ENCODE measurements at places on chromosomes 12 and 14.
A peak's percentile ranks its signal among the peaks of the same experiment; 100 is the strongest.

DNA sequence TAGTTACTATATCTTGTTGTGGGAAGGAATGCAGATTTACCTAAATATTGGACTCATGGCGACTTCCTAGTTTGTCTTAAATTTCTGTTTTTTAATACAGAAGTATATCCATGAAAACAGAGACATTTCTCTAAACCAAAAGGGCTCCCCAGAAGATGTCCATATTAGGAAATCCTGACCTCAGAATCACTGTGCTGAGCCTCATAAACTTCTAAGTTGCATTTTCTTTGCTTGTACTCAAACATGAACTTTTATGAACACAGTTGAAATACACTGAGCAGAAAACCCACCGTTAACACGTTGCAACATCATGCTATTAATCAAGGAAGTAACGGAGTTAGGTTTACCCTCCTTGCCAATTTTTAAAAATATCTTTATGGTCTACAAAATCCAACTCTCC lies 42.9 kb upstream of the NR2C1 start:
- DNase-seq, result no peak

DNA sequence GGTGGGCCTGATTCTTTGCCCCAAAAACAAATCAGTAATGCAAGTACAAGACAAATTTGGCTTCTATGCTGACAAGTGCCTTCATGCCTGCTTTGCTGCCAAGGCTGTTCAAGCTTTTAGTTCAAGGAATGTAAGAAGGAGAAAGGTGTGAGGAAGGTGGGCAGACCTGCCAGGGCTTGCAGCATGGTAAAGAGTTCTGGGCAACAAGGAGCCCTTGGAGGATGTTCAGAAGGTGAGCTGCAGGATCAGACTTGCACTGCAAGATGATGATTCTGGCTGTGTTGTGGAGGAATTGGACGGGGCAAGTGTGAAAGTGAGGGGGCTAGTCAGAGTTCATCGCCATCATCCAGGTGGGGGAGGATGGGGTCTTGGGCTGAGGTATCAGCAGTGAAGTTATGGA lies 167.9 kb downstream of the NUAK1 start:
- DNase-seq, result no peak

DNA sequence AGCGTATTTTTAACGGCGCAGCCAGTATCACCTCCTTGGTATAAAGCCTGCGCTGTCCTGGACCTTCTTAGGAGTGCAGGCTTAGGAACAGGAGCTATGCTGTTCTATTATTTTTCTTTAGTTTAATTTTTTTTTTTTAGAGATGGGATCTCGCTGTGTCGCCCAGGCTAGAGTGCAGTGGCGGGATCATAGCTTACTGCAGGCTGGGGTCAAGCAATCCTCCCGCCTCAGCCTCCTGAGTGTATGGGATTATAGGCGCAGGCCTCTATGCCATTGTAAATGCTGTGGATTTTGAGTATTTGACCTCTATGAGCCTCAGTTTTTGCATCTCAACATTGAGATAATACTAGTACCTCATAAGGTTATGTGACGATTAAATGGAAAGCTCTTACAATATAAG lies 4.1 kb downstream of the OR10AD1 start:
- DNase-seq, result no peak

DNA sequence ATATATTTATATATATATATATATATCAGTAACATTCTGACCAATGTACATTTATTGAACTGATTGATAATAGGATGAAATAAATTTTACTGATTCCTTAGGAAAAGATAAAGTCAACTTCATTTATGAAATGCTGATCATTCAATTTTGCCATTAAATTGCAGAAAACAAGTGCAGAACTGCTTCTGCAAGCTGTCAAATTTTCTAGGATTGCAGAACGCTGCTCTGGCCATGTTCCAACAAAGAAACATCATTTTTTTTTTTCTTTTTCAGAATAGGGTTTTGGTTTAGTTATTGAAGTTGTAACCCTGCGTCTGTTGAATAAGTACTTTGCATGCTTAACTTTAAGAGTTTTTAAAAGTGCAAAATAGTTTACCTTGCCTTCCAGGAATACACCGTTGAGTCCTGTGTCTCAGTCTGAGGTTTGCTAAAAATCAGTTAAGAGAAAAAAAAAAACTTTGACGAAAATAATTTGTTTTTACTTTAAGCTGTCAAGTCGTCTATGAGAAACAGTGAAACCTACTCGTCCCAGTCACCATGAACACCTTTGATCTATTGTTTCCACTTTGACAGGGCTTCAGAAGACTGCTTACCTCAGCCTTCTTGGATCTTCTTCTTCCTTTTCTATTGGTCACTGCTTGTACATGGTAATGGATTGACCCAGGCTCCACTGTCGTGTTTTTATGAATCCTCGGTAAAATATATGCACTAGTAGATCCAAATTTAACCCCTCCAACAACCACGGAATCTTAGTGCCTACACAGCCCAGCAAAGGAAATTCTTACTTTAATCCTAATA lies at the start of gene KERA:
Gene KERA (minus strand): TSS at position 657 of the 798 bp plus-strand sequence. CDS start 1,743 bp downstream, outside the sequence.
- DNase-seq, result no peak

DNA sequence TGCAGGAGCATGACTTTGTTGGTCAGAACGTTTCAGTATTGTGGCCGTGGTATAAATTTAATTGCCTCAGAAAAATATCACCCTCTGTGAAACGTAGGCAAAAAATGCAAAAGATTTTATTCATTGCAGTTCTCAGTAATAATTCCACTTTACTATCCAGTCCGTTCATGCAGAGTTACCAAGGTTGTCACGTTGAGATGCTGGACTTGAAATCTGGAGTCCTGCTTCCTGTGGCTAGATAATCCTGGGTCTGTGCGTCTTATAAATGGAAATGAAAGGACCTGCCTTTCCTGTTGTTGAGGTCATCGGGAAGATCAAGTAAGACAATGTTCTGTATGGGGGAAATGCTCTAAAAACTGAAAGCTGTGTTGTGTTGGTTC lies 1.3 kb upstream of the AVPR1A start:
- DNase-seq, result no peak

- DNase-seq, result no peak
Observed at GRCh38 chr12:95319694-95320331, 102.2 kb downstream of the VEZT start.

DNA sequence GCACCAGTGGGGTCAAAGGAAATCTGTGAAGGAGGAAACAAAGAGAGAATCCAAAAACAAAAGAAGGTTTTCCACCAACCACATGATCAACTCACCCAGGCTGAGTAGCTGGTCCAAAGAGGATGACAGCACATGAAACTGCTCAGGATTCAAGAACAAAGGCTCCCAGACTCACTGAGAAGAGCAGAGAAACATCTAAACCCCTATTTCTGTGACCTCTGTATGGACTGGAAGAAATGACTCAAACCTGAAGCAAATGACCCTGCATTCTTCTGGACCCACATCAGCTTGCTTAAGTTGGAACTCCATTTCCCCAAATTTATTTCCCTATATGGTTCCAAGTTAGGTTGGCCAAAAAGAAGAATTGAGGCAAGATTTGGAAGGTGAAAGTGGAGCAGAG lies 26.3 kb downstream of the TC2N start:
- DNase-seq, result no peak

GRCh38 chr12:117842630-117843029 lies 126.2 kb downstream of the KSR2 start:
- no peak for DNase-seq

- DNase-seq, result no peak
Observed at GRCh38 chr14:104388011-104388521, 191.5 kb upstream of the C14orf180 start.

DNA sequence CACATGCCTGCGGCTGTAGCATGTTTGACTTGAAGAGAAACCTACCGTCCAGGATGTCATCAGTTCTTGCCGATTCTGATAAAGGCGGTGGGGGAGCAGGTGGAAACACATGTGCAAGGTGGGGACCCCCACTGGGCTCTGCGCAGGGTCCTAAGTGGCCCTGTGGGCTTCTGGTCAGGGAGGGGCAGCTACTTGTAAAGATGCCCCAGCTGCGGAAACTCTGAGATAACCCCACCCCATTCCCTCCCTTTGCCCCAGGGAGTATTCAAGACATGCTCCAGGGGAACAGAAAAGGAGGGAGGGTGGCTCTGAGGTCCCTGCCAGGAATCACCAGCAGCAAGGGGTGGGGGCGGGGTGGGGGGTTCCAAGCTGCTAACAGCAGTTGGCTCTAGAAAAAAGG lies 67.6 kb downstream of the PIWIL1 start:
- no peak for DNase-seq

- no peak for DNase-seq
Observed at GRCh38 chr14:74549588-74549987, 56.0 kb downstream of the ISCA2 start.

DNA sequence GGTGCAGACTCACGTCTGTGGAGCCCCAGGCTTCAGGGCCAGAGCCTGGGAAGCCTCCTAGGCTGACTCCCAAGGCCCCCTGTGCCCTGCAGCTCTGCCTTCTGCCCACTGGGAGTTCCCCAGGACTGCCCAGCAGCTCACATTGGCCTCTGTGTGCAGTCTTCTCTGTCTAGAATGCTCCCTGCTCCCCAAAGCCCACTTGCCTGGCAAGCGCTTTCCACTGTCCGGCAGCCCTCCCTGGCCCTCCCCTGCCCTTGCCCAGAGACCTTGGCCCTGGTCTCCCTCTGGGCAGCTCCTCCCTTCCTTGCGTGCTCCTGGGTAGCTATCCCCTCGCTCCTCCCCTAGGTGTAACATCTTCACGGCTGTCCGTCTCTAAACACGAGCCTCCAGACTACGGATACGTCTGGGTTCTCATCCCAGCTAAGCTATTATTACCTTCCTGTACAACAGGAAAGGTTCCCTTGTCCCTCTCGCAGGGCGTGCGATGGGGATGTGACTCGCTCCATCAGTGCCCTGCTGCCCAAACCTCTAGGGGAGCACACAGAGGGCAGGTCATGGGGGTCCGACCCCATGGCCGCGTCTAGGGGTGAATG lies 325.5 kb upstream of the RTL1 start:
- DNase-seq, result no peak

DNA sequence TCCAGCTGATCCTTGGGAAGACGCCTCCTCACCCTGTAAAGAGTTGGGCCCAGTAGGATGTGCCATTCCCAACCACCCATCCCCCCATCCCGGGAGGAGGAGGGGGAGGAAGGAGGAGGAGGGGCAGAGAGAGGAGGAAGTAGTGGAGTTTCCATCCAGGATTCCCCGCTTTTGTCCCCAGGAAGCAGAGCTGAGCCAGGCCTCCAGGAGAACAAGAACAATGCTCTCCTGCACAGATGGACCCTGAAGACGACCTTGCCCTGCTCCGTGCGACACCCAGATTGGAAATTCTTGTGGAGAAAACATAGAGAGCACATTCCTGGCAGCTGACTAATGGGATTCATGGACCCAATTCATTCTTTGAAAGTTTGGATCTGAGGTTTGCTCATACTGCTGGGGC lies 132.3 kb upstream of the CRY1 start:
- DNase-seq, result no peak

DNA sequence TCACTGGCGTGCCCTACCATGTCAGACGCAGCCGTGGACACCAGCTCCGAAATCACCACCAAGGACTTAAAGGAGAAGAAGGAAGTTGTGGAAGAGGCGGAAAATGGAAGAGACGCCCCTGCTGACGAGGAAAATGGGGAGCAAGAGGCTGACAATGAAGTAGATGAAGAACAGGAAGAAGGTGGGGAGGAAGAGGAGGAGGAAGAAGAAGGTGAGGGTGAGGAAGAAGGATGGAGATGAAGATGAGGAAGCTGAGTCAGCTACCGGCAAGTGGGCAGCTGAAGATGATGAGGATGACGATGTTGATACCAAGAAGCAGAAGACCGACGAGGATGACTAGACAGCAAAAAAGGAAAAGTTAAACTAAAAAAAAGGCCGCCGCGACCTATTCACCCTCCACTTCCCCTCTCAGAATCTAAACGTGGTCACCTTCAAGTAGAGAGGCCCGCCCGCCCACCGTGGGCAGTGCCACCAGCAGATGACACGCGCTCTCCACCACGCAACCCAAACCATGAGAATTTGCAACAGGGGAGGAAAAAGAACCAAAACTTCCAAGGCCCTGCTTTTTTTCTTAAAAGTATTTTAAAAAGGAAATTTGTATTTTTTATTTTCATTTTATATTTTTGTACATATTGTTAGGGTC lies 13.2 kb downstream of the TRIP11 start:
- DNase-seq, result peak; percentile 4

GRCh38 chr12:79114896-79115295 lies 250.3 kb downstream of the SYT1 start:
- no peak for DNase-seq

GRCh38 chr12:115941362-115941761 lies 336.1 kb downstream of the MED13L start:
- DNase-seq, result no peak

GRCh38 chr14:101518611-101519473 lies 42.5 kb upstream of the DIO3 start:
- DNase-seq, result no peak

- no peak for DNase-seq
Observed at GRCh38 chr12:109449845-109450532, 27.1 kb downstream of the KCTD10 start.

- DNase-seq, result no peak
Observed at GRCh38 chr14:22838631-22839041, 2.3 kb downstream of the MMP14 start.

DNA sequence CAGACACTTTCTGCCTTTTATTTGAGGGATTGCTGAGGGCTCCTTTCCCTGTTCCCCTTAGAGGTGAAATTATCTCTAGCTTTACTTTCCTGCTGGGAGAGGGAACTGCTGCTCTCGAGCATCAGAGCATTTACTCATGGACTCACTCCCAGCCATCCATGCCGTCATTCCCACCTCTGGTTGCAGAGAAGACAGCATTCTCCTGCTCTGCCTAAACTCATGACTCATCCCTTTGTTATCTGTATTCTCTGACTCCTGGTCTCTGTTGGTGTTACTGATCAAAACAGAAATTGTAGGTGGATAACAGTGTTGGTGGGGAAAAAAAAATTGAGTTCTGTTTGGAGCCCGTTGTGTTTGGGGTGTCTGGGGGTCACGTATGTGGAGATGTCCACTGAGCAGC lies 159.3 kb downstream of the TTC8 start:
- DNase-seq, result no peak

DNA sequence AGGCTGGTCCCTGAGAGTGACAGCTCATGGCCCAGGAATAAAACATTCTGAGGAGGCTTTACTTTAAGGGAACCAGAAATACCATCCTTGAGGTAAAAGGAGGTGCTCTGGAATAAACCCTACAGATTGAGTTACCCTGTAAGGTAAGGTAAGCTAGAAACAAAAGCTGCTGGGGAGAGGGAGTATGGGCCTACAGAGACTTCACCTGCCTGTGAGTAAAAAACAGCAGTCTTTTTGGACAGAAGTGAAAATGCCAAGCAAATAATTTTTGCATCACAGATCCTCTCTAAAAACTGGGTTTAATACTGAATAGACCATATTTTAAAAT lies 41.2 kb downstream of the CORO1C start:
- DNase-seq, result no peak

Data from activated T-cell treated with anti-CD3 and anti-CD28 coated beads for 48 hours (primary cell).